ENCODE measurements at places on chromosomes 3 and 15. TPM values are rescaled to one million over a fixed set of nuclear protein-coding genes. Genes with fewer than 3 reads are reported as not detected.

DNA sequence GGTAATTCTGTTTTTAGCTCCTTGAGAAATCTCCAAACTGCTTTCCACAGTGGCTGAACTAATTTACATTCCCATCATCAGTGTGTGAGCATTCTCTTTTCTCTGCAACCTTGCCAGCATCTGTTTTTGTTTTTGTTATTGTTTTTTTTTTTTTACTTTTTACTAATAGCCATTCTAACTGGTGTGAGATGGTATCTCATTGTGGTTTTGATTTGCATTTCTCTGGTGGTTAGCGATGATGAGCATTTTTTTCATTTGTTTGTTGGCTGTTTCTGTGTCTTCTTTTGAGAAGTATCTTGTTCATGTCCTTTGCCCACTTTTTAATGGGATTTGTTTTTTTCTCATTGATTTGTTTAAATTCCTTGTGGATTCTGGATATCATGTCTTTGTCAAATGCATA lies 129.7 kb upstream of the ABHD17C start:
- DNase-seq: no peak

DNA sequence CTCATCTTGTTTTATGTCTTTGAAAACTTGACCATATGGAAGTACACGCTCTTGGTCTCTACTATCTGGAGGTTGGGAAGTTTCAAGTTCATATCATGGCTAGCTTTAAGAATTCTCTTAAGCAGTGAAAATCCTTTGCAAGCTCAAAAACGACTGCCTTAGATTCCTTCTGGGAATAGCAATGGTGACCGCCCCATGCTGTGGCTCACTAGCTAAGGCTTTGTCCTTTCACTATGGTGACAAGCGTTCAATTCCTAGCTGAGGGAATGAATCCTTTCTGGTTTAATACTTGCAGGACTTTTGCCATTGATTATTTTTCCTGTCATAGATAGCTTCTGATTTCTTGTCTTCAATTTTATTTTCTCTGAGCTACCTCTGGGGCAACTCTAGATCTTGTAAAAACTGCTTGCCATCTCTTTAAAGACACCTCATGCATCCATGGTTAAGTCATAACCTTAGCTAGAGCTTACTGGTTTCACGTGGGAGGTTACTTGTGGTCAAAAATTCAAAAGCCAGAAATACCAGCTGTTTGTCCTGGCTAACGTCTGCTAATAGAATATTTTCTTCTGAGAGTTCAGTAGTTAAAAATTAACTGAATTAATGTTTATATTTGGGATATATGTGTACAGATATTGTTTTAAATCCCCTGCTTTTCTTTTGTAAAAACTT lies 673.4 kb upstream of the CBLB start:
- DNase-seq: no peak

GRCh38 chr15:61169904-61170695 lies 59.0 kb downstream of the RORA start:
- no peak for DNase-seq

LINGO1 gene
- total RNA-seq: 4.6 TPM

DNA sequence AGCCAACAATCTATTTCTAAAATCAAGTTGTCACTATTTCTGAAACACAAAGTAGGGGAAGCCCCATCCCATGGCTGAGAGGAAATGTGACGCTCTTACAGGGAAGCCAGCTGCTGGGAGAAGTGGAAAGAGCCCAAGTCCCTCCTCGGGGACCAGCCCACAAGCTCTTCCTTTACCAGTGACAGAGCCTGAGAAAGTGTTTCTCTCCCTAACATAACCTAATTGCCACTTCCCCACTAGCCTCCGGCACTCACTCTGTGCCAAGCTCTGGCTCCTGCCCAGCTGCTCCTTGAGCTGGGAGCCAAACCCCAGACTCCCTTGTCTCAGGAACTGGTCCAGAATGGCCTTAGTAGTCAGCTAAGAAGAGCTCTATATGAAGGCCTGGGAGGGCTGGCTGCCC lies 42.9 kb downstream of the TNFAIP8L3 start:
- DNase-seq: no peak

LCMT2 gene
- 7.7 TPM for total RNA-seq

DNA sequence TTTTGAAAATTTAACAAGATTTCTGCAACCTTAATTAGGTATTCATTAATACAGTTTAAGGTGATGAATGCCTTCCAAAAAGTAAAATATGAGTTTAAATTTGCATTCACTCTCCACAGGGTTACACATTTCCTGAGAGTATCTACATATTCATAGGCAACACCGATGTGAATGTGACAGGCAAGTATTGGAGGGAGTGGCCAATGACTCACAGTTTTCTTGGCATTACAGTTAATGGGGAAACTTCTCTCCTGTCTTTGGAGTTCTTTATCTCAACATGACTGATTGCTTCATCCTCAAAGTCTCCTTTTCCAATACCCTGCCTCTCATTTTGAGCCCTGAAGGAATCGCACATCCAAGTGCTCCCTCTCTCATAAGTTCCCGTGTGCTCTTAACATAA lies 181.9 kb upstream of the CHL1 start:
- DNase-seq: no peak

TMEM207 gene
- not detected for total RNA-seq

TRIP4 gene
- total RNA-seq: 11.5 TPM

LMAN1L gene
- not detected for total RNA-seq

- DNase-seq: no peak
Observed at GRCh38 chr3:73203101-73203500, 141.6 kb downstream of the EBLN2 start.

GRCh38 chr3:13504161-13504831 lies 24.2 kb downstream of the HDAC11 start:
- DNase-seq: no peak

GRCh38 chr15:45635191-45635638 lies 386 bp downstream of the SQOR start:
- peak; percentile 46 for DNase-seq

GRCh38 chr15:40584191-40584590 lies 9.9 kb upstream of the KNL1 start:
- no peak for DNase-seq

DNA sequence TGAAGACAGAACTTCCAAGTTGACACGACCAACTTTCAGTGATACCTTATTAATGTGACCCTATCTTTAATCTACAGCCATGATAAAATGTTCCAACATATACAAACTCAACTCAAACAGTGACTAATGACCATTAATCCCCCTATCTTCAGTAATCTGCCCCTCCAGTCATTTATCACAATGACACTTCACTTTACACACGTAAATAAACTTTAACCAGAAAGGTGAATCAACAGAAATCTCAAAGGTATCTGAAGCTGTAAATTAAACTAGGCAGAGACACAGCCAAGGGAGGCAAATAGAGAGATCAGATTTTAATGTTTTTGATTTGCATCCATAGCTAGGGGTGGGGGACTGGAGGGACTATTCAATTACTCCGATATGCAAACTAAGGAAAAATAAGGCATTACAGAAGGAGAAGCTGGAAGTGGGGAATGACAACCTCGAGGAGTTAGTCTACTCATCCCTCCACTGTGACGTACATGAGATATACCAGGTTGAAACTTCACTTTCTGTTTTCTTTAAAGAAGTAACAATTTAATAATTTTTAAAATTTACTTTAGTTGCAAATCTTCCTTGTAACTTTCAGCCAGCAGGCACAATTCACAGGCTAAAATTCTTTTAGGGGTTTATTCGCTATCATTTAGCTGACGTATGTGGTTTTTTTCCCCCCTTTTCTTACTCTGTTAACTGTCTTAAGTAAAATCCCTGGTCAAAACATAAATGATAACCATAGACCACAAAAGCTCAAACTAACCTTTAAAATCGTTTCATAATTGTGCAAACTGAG lies 751.0 kb downstream of the ROBO1 start:
- no peak for DNase-seq

DNA sequence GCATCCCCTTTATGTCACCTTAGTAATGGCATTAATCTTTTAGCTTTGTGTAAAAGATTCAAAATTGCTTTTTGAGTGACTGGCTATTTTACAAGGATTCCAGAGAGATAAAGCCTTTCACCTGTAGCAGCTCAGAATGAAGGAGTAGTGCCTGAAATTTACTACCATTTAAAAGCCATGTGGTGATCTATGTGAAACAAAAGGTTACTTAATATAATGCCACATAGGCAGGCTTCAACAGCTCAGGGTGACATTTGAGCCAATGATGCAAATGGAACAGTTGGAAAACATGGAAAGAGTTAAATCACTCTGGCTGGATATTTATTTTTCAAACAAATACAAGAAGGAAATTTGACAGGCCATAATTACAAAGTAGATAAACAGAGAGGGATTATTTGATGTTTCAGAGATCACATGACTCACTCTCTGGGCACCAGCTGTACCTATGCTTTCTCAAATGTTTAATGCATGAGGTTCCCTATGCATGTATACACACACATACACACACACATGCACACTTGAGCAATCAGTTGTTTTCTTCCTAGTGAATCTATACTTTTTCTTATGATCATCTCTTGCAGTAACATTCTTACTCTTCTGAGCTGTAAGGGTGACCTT lies 171.5 kb downstream of the ZMAT3 start:
- no peak for DNase-seq

- no peak for DNase-seq
Observed at GRCh38 chr15:77506311-77507142, 85.8 kb downstream of the HMG20A start.

SLC24A5 gene
- total RNA-seq: not detected

SLC25A26 gene
- 32.8 TPM for total RNA-seq

TPRG1 gene
- 14.5 TPM for total RNA-seq

DNA sequence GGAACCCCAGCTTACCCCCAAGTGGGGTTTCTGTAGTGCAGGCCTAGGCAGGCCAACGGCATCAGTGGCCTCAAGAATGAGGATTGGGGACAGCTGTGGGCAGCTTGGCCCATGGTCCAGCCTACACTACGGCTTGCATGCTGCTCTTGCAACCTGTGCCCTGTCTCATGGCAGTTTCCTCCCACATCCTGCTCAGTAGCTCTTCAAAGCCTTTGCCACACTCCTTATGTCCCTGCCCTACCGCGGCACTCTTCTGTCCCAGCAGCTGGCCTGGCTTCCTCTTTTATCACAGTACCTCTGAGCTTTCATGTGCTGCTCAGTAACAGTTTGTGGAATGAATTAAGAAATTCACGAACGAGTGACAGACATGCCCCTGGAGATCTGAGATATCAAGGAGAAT lies 431.0 kb downstream of the EPHB1 start:
- DNase-seq: no peak

CHAC1 gene
- 3.9 TPM for total RNA-seq

IGF2BP2 gene
- 2.6 TPM for total RNA-seq

DNA sequence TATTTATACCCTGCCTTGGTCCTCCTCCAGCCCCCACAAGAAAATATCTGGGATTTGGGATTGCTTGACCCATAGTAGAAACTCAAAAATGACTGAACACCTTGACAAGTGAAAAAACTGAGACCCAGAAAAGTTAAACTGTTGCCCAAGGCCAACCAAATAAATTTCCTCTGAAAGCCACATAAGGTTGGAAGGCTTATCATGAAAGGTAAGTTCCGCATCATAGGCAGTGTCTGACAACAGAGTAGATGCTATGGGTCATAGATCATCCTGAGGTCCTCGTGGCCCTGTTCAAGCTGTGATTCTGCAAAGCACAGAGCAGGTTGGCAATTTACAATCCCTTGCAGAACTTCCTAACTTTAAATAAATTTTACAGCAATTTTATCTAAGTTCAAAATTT lies 140.8 kb upstream of the TSC22D2 start:
- no peak for DNase-seq

GRCh38 chr3:14389716-14390115 lies 12.7 kb upstream of the SLC6A6 start:
- no peak for DNase-seq

DNA sequence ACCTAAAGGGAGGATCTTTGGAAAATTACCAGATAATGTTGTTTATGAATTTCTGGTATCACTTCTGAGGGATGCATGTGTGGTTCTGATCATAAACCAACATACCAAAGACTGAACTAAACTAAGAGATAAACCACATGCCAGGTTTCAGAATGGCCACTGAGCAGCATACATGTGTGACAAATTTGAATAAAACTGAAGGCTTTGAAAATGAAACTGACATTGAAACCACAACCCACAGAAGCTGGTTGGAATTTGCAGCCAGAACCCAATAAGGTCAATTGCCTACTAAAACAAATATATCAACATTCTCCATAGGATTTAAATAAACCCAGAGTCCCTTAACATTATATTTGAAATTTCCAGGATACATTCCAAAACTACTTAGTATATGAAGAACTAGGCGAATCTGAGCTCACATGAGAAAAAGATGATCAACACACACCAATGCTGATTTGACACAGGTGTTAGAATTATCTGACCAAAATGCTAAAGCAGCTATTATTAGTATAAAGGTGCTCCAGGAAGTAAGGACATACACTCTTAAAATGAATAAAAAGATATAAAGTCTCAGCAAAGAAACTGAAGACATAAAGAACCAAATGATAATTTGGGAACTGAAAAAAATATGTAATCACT lies 125.0 kb downstream of the ZNF280D start:
- DNase-seq: no peak

DNA sequence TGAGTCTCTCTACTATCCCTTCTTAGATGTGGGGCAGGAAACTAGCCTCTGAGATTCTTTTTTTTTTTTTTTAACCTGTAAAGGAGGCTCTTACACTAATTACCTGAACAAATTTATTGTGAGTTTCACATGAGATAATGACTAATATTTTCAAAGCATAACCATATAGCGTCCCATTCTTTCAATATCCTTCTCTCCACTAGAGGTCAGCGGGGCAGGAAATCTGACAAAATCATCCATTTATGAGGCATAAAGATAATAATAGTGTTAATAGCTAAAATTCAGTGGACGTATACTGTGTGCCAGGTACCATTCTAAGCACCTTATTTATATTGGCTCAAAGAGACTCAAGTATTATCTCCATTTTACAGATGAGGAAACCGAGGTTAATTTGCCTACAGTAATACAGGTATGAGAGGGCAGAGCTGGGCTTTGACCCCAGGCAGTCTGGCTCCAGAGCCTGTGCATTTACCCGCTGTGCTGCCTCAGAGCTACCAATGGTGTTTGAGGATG lies 16.3 kb upstream of the SMAD6 start:
- DNase-seq: no peak

DNA sequence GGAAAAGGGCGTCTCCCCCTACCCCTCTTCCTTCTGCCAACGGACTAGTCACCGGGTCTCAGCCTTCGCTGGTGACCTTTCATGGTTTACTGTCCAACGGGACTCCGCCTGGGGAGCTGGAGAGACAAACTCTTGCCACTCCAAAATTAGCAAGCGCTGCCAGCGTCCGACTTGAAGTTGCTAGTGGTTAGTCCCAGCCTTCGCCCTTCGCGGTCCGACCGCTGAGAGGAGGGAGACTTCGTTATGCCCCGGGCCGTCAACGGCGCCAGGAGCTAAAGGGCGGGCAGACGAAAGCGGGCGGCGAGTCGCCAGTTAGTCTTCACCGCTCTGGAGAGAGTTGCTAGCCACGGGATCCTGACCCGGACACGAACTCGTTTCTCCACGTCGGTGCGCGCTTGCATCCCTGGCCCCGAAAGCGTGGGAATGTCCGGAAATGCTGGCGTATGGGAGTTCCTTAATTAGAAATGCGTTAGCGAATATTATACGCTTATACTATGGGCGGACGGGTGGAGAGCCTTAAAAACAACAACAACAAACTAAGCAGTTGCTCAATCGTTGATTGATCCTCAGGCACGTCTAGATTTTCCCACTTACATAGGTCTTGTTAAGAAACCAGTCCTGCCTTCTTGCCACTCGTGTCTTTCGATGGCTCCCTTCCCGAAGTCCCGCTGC lies 716 bp downstream of the SMC4 start:
- DNase-seq: no peak

ISLR gene
- total RNA-seq: 76.8 TPM

Data from thoracic aorta (tissue), 2 donors.